ENCODE measurements at places on chromosomes 2 and 18.

- DNase-seq: peak; percentile 51
Observed at GRCh38 chr2:100178085-100178788, 35.8 kb upstream of the AFF3 start.

DNA sequence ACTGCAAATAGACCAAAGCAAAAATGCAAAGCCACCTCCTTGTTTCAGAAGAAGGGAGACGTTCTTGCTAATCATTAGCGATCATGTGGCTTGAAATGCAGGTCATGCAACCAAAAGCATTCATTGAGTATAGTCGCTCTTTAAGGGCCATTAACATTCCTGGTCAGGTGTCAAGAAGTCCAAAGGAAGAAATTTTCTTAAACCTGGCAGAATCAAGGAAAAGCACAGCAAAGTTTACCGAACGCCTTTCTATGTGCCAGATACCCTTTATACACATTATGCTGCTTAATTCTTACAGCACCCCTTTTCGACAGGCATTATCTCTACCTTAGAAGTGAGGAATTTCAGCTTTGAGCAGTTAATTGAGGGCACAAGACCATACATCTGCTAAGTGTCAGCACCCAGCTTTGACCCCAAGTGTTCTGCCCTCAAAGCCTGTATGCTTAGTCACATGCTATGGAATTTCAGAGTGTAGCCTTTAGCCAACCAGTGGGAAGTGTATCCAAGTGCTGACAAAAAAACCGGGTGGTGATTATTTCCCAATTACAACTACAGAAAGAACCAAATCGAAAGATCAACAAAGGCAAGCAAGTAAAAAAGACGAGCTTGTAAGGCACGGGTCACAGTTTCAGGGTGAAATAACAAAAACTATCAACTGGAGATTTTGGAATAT is 70.8 kb downstream of the EPHA4 start:
- peak; percentile 64 for DNase-seq

GRCh38 chr2:106581755-106582147 is 94.6 kb downstream of the CD8B2 start:
- no peak for DNase-seq

GRCh38 chr2:203623661-203624060 is 82.8 kb upstream of the CD28 start:
- DNase-seq: peak; percentile 39

DNA sequence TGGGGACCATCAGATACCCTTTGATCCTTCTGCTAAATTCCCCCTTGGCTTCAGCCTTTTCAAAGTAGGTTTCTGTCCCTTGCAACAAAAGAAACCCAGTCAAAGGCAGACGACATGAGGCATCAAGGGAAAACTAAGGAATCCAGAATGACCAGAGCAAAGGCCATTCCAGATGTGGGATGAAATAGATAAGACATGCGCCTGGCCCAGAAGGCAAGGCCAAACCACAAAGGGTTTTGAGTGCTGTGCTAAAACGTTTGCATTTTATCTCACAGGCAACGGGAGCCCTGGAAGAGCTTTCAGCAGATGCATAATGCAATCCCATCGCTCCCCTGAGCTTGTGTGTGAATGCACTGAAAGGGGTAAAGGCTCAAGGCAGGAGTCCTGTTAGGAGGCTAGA is 17.7 kb downstream of the CXCR1 start:
- DNase-seq: no peak

- peak; percentile 49 for DNase-seq
Observed at GRCh38 chr2:10028988-10029874, 14.1 kb upstream of the KLF11 start.

GRCh38 chr2:217085543-217085942 is 225.7 kb upstream of the TNP1 start:
- peak; percentile 58 for DNase-seq

GRCh38 chr2:105428387-105429018 is 29.7 kb upstream of the FHL2 start:
- no peak for DNase-seq

DNA sequence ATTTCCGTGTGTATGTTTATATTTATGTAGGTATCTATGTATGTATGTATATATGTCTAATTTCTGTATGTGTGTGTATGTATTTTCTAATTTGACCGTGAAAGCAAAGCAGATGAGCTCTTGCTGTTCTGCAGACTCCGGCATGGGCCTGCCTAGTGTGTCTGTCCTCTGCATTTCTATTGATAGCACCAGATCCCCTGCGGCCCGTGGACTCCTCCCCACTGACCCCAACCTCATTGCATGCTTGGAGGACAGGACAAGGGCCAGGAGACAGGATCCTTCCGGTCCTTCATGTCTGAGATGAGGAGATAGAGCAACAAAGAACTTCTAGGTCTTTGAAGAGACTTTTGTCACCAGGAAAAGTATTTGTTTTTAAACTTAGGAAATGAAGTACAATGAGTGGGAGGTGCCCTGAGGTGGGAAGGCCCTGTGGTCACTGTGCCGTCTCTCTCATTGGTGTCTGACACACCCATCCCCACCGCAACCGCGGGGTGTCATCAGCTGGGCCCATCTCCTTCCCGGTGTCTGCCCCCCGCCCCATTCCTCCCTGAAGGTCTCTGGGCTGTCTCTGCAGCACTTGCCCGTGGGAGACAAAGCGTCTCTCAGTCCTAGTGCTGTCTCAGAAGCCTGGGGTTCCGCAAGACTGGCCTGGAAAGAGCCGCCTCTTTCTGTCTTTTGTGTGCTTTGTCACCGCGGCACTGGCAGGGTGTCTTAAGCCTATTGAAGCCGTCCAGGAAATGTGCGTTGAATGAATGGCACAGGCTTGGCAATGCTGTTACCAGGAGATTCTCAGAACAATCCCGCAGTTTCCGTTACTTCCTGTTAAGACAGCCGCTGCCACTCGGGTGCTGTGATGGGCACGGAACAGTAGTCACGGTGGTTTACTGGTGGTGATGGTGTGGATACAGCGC is 216.4 kb downstream of the AGAP1 start:
- no peak for DNase-seq

DNA sequence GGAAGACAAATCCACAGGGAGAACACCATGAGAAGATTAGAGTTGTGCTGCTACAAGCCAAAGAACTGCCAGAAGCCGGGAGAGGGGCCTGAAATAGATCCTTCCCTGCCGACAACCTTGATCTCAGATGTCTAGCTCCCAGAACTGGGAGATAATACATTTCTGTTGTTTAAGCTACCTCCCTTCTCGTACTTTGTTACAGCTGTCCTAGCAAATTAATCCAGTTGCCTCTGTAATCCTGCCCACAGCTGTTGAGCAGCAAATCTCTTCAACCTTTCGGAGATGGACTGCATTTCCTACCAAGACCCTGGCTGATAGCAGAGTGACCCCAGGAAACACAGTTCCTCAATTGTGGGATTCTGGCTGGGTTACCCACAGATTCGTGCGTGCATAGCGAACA is 2.6 kb upstream of the TBC1D8 start:
- DNase-seq: no peak

DNA sequence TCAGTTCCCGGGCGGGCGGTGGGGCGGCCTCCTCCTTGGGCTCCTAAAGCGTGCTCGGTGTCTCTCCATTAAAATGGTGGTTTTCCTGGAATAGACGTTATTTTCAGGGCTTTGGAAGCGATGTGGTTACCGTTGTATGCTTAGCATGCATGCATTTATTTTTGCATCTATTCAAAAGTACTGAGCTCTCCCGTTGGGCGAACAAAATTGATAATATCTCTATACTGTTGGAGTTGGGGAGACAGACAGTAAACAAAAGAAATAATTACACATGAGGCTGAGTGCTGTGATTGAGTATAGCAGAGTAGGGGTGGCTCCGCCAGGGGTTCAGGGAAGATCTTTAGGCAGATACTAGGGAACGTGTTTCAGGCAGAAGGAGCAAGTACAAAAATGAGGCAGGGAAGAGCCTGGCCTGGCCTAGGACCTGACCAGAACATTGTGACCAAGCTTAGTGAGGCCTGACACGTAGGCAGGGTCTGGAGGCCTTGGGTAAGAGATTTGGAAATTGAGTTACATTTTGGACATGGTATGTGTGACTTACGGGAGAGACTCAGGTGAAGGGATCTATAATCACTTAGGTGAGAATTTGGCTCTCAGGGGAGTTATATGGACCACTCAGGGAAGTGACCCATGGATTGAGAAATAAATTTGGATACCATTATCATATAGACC is 674 bp downstream of the NCAPH start:
- DNase-seq: no peak

- DNase-seq: no peak
Observed at GRCh38 chr2:109143214-109144187, 14.5 kb downstream of the SH3RF3 start.

- no peak for DNase-seq
Observed at GRCh38 chr2:42960002-42960841, 167.8 kb upstream of the HAAO start.

GRCh38 chr2:15982285-15983044 is 42.1 kb downstream of the MYCN start:
- DNase-seq: no peak

GRCh38 chr2:191629001-191629453 is 48.9 kb upstream of the NABP1 start:
- DNase-seq: no peak

Data from astrocyte of the spinal cord (primary cell).